ENCODE measurements at places on chromosomes 2 and 18.

DNA sequence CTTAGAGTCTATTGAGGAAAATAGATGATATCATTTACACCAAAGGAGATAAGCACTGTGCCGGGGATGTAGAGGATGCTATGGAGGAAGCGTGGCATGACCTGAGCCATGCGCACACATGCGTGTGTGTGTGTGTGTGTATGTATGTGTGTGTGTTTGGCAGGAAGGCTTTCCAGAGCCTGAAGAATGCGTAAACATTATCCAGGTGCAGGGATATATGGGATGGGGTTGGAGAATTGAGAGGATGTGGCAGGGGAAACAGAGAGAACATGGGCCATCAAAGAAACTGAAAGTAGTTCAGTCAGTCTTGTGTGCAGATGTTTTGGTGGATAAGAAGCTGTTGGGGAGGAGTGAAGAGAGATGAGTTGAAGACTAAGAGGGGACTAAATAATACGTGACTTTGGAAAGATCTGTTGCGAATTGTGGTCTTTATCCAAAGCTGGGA, 9.3 kb upstream of the STAT1 start:
- DNase-seq, result no peak

DNA sequence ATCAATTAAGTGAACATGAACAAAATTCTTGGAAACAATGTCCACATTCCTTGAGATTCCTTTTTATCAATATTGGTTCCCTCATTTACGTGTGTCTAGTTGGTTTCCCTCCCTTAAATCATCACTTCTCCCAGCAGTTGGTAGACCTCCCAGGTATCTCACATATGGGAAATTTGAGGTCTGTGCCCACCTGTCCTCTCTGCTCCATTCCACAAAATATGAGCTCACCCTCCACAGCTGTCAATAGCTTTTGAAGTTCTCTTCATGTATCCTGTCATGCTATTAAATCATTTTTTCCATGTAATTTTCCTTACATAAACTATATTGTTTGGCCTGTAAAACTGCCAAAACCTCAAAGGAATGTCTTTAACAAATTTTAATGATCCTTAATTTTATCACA, 992.2 kb upstream of the ACVR2A start:
- DNase-seq, result no peak

- no peak for DNase-seq
These were observed 16.7 kb upstream of the MRO start for GRCh38 chr18:50836521-50836957.

- DNase-seq, result no peak
These were observed 106.3 kb upstream of the CDCA7 start for GRCh38 chr2:173248381-173248780.

Measured in stimulated activated CD4-positive, alpha-beta T cell treated with anti-CD3 and anti-CD28 coated beads, Interleukin-2, amount 100 ng/mL, for 24 hours (primary cell).